ENCODE measurements at places on chromosomes 5 and 9.

DNA sequence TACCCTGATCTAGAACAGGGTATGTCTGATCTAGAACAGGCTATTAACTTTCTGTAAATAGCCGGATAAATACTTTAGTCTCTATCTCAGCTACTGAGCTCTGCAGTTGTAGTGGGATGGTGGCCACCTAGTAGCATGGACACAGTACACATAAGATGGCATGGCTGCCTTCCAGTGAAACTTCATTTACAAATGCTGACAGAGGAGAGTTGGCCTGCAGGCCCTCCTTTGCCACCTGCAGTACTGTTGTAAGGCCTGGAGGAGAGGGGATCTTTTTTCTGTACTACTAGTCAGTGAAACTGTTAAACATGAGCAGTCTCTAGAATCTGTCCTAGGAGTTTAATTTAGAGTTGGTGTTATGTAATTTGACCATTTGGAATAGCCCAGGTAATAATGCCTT, 86.0 kb downstream of the TRIO start:
- DNase-seq = no peak

DNA sequence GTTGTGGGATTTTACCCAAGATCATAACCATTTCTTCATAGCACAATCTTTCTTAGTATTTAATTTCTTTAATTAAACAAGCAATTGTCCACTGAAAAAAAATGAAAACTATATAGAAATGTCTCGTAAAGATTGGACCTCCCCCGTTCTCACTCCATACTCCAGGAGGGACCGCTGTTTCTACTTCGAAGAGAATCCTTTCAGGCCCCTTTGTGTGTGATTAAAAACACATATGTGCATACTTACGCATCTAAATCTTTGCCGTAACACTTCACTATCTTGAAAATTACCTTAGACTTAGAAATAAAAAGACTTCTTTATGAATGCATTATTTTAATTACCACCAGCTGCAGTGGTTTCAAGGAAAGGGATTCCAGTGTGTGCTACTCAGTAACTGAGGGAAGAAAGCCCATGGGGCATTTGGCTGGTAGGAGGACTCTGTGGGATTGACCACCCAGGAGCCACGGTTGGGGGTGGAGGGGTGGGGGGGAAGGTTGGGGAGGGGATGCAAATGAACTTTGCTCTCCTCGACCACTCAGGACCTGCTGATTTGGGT, 209.1 kb downstream of the FAM114A2 start:
- DNase-seq = no peak

GRCh38 chr5:34530637-34531036, 125.5 kb upstream of the RAI14 start:
- no peak for DNase-seq

DNA sequence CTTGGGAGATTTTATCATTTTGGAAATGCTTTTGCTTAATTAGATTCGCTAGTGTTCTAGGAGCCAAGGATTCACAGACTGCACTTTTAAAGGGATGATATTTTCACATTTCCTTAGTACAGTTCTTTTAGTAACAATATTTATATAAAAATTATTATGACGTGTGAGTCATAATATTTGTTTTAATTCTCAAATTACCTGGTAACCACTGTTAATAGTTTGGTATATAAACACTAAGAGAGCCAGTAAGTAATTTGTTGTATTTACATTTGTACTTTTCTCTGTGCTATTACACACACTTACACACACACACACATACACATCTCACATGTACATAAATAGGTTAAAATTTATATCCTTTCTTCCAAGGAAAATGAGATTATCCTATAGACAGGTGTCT, 58.8 kb upstream of the RAD23B start:
- no peak for DNase-seq

DNA sequence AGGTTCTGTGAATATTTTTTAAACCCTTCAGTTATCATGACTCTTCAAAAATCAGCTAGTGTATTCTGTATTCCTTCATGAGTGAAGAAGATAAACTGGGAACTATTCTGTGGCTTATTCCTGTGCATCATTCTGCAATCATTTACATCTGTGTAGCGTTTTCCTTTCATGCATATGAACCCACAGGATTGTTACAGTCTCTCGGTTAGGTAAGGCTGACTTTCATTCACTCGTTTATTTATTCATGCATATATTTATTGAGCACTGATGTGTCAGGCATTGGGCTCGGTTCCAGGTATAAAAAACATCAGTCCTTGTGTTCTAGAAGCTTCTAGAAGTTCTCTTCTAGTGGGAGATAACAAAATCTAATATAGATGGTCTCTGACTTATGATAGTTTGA, 318.4 kb downstream of the MAN2A1 start:
- DNase-seq = no peak

DNA sequence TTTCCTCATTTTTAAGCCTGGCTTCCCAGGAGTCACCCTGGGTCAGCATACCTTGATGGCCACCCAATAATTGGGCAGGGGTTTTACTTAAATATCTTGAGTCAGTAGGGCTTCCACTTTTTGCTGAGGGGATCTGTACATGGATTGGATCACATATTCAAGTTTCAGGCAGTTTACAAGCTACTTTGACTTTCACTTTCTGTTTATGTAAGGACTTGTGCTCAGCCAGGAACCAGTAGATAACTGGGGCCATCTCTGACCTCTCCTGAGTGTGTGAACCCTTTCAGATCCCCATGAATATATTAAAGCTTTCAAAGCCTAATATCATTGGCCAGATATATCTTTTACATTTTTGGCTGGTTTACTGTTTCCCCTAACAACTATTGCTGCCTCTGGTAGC, 45.1 kb downstream of the SLCO6A1 start:
- DNase-seq = no peak

DNA sequence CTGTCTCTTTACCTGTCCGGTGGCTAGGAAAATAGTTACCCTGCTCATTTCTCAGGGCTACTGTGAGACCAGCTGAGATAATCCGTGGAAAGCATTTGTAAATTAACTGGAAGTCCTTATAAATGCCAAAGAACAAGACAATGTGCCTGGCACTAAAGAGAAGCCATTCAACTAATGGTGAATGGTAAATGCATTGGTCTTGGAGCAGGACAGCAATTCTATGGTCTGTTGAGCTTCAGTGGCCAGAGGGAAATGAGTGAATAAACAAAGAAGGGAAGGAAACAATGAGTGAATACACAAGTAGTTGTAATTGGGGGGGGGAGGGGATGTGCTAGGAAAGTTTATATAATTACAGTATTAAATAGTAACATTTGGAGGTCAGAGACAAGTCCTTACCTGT, 353.6 kb downstream of the SEMA5A start:
- DNase-seq = no peak

- no peak for DNase-seq
Observed at GRCh38 chr5:134387443-134387842, 16.1 kb downstream of the UBE2B start.

GRCh38 chr5:68872088-68872839, 221.6 kb upstream of the SLC30A5 start:
- DNase-seq = no peak

DNA sequence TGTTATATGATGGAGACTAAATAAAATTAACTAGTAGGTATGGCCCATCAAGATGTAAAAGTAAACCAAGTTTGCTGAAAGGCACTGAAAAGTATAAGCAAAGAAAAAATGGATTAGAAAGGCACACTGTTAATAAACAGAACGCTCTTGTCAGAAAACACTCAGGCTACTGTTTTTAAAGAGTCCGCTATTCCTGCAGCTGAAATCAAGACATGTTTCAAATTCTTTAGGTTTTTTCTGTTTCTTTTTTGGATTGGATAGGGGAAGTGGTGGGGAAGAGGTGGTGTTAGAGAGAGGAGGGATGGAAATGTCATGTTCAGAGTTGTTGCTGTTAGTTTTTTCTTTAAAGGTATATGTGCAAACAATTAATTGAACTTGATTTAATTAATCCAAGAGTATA, 17.5 kb downstream of the OSTF1 start:
- no peak for DNase-seq

GRCh38 chr9:136133191-136133958, 14.7 kb upstream of the TMEM250 start:
- no peak for DNase-seq

GRCh38 chr5:55022450-55022849, 1.6 kb upstream of the GZMK start:
- DNase-seq = no peak

DNA sequence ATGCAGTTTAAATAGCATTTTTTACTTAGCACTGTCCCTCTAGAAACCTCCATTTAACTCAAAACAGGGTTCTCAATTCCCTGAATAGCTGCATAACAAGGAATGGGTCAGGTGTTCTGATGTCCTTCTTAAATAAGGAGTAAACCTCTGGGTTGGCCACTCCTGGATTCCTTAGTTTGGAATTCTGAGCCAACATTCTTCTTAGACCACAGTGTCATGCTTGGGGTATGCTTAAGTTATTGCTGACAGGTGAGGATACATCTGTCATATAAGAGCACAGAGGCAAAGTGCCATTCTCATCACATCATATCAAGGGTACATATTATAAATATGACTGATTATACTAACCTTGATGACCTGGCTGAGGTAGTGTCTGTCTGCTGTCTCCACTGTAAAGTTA, 179.9 kb upstream of the SEMA6A start:
- no peak for DNase-seq

GRCh38 chr5:60504342-60504741, 195.6 kb downstream of the DEPDC1B start:
- no peak for DNase-seq

GRCh38 chr5:154479944-154480750, 2.1 kb upstream of the HAND1 start:
- no peak for DNase-seq

DNA sequence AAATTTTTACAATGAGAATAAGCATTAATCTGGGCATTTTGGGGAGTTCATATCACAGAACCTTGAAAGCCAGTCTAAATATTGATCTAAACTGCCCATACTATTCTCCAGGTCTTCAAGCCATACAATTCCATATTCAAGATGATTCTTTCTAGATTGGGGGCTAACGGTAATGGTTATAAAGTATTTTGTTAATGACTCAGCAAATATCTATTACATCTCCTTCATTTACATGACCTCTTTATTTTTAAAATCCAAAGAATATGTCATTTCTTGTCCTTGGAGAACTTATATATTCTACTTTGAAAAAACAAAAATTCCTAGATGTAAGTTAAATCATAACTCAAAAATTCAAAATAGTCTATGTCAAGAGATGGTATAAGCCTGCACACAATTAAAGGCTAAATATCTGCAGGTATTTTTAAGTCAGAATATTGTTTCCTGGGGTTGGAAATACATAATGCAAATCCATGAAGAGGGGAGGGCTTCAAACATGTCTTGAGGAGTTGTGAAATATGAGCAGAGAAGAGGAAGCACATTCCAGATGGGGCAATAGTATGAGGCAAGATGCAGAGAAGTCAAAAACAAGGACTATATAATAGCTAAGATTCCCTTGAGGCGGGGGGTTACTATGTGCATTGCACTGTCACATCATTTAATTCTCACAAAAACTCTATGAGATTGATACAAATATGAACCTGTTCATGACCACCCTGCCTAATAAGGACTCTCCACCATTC, 526.4 kb downstream of the NR2F1-AS1 start:
- peak; percentile 42 for DNase-seq

DNA sequence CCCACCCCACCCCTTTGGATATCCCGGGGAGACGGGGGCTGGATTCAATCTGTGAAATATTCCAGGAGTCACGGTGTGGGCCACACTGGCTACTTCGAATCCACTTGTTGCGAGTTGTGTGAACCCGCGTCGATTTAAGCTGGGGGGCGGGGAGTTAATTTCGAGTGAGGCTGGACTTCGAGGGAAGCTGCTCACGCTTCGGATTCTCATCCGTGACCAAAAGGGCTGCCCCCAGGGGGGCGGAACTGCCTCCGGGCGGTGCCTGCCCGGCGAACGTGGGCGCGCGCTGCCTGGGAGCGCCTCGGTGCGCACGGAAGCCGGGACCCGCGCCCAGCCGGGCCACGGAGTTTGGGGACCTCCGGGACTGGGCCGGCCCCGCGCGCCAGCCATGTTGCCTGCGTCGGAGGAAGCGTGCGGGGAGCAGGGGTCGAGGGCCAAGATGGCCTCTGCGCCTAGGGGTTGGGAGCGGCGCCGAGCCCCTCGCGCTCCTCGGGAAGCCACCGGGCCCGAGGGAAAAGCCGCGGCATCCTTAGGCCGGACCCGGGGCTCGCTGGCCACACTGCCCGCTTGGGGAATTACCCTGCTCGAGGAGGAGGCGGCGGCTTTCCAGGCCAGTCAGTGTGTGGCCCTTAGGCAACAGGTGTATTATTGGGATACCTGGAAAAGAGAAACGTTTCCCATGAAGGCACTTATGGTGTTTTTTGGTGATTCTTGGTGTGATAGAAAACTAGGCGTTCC, 975 bp downstream of the OCLN start:
- DNase-seq = no peak

GRCh38 chr9:33264003-33264472, 470 bp downstream of the BAG1 start:
- DNase-seq = no peak

DNA sequence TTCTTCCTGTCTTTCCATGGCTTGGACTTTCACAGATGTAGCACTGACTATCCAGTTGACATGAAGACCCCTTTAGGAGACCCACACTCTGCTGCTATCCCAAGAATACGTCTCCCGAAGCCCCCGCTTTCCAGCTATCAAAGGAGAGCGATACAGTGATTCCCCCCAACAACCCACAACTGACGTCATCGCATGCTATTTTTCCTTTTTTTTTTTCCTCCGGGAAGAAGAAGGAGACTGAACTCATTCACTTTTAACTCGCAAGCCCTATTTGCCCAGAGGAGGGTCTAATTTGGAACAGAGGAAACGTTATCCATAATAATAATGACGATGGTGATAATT, 2.1 kb downstream of the PAPPA start:
- DNase-seq = no peak

DNA sequence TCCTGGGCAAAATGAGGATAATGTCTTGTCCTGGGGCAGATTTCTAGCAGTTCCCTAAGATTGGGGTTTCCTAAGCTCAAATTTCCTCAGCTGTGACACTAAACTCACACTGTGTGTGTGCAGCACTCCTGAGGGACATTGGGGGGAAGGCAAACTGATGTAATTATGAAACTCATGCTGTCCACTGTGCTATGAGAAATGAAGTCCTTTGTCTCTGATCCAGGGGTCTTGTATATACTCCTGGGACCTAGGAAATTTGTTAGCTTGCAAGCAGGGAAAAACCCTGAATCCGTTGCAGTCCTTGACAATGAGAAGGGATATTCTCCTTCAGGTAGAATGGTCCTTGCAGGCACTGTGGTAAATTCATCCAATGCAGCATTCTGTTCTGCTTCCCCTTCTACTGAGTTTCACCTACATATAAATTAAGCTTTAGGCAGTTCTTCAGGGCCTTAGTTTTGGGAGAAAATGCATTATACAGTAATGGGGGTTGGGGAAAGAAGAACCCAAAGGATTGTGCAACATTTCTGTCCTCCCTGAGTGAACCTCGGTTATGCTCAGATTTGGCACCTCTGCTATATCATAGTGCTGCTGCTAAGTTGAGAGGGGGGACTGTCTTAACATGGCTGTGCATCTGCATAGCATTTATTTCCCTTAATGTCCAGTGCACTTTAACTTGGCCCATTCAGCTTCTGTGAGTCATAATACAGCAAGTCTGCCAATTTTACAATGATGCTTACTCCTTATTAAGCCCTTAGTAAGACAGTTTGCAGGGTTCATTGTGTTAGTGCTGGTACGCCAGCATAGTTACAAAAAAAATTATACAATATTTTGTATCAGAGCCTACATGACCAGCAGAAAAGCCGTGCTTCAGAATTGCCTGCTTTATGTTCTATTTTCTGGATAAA, 80.2 kb downstream of the PJA2 start:
- DNase-seq = peak; percentile 86

Data from fibroblast of the conjunctiva (primary cell).